Stimulated activated CD4-positive, alpha-beta T cell treated with anti-CD3 and anti-CD28 coated beads, Interleukin-4, amount 100 ng/mL, for 1 hour (primary cell): ENCODE measurements at places on chromosomes 12 and 14.

- DNase-seq = no peak
Measured at GRCh38 chr14:92414690-92415445, 91.9 kb downstream of the SLC24A4 start.

DNA sequence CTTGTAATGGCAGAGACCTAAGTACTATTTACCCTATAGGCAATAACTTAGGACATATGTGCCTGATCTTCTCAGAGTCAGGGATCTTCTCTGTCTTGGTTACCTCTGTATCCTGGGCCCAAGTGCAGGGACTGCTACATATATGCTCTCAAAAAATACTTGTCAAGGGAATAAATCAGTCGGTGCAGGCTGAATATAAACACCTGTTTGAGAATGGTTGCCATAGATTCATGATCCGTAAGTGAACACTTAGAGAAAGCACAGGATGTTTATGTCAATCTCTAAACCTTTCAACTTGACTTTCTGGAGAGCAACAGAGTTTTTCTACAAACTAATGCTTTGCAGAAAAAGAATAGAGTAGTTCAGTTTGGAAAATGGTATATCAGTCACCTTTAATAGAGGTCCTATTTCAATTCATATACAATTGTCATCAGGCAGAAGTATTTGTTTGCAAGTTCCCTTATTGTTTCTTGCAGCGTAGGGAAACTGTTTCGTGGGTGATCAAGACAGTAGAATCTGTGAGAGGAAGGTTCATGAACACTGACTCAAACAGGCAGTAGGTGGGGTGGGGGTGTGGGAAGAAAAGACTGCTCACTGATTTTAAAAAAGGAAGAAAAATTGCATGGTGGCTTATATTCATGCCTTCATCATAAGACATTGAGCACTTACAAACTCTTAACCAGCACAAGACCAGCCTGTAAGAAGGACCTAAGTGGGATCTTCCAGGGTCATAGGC, 6.0 kb upstream of the UBE2N start:
- peak; percentile 24 for DNase-seq

GRCh38 chr14:49955024-49955423, 62.1 kb downstream of the ARF6 start:
- DNase-seq = no peak

DNA sequence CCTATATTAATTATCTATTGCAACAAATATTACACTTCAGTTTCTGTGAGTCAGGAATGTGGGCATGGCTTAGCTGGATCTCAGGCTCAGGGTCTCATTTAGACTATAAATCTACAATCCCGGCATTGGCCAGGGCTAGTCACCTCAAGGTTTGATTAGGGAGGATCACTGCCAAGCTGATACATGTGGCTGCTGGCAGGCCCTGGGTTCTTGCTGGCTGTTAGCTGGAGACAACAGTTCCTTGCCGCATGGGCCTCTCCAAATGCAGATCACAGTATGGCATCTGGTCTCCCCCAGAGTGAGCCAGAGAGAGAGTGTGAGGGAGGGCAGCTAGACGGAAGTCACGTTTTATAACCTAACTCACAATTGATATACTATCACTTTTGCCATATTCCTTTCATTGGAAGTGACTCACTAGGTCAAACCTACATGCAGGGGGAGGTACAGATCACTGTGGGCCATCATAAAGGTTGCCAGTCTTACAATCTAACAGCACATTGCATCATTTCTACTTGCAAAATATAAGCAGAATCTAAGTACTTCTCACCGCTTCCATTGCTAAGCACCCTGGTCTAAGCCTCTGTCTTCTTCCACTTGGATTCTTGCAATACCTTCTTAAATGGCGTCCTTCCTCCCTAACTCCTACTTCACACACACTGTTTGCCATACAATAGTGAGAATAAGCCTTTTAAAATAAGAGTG, 174.0 kb upstream of the ARHGAP5 start:
- DNase-seq = no peak

DNA sequence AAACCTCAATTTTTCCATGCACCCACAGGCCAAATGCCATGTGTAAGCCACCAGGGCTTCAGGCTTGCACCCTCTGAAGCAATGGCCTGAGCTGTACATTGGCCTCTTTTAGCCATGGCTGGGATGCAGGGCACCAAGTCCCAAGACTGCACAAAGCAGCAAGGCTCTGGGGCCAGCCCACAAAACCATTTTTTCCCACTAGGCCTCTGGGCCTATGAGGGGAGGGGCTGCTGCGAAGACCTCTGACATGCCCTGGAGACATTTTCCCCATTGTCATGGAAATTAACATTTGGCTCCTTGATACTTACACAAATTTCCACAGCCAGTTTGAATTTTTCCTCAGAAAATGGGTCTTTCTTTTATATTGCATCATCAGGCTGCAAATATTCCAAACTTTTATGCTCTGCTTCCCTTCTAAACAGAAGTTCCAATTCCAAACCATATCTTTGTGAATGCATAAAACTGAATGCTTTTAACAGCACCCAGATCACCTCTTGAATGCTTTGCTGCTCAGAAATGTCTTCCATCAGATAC, 14.3 kb upstream of the OSBPL8 start:
- no peak for DNase-seq

GRCh38 chr12:102503056-102503681, 22.8 kb upstream of the IGF1 start:
- DNase-seq = no peak

GRCh38 chr12:19834592-19834991, 395.3 kb downstream of the AEBP2 start:
- DNase-seq = no peak

GRCh38 chr12:66590275-66590985, 88.4 kb downstream of the GRIP1 start:
- DNase-seq = no peak

DNA sequence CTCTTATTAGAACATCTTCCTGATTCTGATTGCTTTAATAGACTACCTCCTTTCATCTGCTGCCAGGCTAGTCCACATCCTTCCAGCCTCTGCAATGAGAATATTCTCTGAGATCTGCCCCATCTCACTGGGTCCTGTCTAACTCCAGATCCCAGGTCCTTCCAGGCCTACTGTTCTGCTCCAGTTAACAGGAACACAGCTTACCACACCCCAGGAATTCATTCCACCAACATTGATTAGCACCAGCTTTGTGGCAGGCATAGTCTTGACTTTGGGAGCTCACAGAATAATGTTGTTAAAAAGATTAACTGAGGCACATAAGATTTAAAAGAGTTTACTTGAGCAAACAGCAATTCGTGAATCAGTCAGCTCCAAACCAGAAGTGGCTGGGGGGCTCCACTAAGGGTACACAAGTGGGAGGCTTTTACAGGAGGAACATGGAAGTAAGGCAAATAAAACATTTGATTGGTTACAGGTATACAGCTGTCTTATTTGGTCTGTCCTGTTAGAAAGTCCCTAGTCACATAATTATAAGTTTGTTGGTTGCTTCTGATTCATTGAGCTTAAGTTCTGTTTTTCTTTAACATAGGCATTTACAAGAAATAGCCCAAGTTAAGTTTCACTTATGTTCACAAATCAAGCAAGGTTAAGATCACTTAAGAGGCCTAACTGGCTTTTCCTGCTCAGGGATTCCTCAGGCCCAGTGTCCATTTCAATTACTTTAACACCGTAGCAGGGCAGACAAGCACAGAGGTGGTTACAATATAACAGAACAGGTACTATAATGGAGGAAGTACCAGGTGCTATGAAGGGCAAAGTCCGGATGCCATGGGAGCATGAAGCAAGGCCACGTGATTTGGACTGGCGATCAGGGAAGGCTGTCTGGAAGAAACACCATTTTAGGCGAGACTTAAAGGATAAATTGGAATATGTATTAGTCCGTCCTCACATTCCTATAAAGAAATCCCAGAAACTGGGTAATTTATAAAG, 12.2 kb upstream of the MYH7 start:
- no peak for DNase-seq

DNA sequence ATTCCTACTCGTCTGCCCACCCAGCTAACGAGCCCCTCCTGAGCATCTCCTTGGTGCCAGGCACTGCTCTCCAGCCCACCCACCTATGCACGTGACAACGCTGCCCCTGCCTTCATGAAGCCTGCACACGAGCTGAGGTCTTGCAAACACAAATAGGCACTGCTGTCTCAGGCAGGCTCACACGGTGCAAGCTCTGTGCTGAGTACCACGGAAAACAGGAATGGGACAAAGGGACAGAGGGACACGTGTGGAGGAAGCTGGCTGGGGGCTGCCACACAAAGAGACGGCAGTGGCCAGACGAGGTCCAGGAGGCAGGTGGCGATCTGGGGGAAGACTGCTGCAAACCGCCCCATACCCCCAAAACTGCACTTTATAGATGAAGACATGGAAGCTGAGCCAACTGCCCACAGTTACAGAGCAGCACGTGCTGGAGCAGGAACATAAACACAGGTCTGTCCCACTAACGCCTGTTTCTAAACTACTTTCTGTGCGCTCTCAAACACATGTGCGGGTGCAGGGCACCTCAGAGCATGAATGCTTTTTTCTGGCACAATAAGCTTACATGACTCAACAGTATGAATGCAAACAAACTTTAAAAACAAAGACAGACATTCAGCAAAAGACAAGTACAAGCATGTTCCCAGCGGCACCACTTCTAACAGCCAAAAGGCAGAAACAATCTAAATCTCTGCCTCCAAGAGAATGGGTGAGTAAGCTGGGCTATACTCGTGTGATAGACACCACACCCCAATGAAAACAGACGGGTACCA, 64.5 kb downstream of the AMN start:
- DNase-seq = no peak

DNA sequence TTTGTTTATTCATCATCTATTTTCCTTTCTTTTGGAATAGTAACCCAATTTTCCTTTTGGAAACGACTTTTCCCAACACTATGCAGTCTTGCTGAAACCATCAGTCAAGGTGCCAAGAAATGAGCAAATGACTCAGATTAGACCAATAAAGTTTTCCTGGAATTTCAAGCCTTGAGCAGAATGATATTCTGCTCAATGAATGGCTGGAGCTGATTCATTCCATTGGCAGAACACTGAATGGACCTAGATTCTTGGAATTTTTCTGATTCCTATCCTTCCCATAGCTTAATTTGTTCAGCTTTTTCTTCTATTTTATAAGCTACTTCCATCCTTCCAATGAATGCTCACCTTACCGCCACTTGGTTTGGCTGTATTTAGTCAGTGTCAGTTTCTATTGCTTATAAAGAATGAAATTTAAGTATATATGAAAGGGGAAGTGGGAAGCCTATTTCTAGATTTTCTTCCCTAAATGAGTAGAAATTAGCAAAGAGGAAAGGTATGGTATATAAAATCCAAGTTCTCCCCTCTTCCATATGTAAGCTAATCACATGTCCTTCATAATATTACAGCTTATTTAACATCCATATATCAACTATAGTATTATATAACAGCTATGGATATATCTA, 89.0 kb downstream of the C14orf39 start:
- DNase-seq = no peak

- DNase-seq = no peak
Measured at GRCh38 chr14:95346266-95346665, 26.6 kb upstream of the CLMN start.

- no peak for DNase-seq
Measured at GRCh38 chr14:31256534-31257243, 49.1 kb upstream of the HECTD1 start.

- DNase-seq = no peak
Measured at GRCh38 chr12:130768120-130768519, 52.0 kb upstream of the RIMBP2 start.

DNA sequence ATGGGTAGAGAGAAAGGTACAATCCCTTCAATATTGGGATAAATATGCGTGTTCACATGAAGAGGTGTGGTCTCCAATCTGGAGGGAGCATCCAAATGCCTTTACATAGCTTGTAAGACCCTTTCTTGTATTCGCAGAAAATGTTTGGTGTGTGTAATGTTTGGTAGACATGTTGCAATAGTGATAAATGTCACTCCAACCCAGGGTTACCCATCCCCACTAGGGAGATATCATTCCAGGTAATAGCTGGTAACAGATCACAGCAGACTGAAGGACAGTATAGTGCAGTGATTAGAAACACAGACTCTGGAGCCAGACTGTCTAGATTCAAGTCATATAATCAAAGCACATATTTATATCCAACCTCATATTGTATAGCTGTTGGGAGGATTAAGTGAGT, 733.6 kb upstream of the TBX3 start:
- no peak for DNase-seq

DNA sequence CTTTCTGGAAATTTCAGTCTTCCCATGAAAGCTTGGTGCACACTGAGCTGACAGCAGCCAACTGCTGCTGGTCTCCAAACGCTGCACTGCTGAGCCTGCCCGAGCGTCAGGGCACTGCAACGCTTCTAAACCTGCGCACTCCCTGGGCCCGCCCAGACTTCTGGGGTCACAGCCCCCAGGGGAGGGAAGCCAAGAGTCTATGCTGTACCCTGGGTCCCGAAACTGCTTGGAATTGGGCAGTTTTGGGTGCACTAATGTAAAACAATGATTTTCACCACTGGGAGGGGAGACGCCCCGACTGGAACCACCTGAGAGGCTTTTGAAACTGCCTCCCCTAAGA, 32.0 kb downstream of the CCDC92 start:
- no peak for DNase-seq

DNA sequence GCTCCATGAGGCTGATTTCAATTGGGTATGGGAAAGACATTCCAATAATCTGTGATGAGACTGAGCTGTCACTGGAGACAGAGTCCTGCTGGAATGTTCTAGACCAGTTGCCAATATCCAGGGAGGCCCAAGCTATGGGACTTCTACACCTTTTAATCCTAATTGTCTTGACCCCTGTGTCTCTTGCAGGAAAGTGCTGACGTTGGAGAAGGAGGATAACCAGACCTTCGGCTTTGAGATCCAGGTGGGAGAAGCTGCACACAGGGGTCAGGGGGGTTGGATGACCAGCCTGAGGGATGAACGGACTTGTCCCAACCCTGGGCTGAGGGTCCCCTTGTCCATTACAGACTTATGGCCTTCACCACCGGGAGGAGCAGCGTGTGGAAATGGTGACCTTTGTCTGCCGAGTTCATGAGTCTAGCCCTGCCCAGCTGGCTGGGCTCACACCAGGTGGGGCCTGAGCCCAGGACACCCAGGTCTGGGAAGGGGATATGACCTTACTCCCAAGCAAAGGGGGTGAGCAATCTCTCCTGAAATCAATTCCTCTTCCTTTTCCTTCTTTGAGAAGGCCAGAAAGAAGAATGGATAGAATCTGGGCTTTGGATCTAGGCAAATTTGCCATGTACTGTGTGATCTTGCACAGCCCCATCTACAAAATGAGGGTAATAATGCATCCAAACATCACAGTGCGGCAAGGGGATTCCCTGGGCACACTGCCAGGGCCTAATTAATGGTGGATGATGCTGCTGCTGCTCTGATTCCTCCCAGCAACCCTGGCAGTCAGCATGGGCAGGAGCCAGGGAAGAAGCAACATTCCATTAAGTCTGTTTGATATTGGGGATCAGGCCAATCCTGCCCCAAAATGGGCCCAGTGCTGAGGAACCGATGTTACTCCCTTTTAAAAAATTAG, 4.2 kb downstream of the TAMALIN start:
- DNase-seq = no peak

DNA sequence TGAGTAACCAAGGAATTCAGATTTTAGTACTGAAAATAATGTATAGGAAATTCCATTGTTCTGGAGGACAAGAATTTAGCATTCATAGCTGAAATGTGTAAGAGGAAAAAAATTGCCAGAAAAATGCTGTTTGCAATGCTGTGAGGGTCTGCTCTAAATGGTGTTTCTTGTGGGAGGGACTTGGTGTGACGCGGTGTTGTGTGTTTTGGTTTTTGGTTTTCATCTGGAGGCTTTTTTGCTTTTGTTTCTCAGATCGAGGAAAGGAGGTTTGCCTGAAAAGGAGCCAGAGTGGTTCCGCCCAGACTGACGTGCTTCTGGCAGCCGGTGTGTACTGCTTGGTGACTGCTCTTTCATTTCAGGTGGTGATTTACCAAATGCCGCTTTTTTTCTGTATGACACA, 211.8 kb upstream of the HMGA2 start:
- DNase-seq = no peak

GRCh38 chr14:70317969-70318634, 41.4 kb downstream of the COX16 start:
- no peak for DNase-seq
